ENCODE measurements at places on chromosomes 1 and 21. TPM values are rescaled to one million over a fixed set of nuclear protein-coding genes. Genes with fewer than 3 reads are reported as not detected.

- no peak for DNase-seq
These were observed 12.1 kb downstream of the SFPQ start for GRCh38 chr1:35180776-35181374.

DNA sequence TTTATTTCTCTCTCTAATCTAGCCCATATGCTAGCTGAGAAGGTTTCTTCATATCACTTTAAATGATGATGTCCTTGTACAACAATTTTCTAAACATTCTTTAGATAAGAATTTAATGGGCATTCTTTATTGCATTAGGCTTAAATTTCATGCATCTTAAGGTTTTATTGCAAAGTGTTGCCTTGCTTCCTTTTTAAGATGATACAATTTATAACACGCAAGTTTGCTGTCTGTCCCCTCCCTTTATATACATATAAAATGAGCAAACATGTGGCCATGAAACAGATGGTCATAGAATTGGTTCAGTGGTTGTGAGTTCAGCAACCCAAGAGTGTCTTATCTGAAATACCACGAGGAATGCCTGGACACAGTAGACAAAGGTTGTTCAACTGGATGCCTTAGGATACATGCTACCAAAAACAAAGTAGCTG, 12.1 kb downstream of the NBPF3 start:
- DNase-seq, result no peak

DNA sequence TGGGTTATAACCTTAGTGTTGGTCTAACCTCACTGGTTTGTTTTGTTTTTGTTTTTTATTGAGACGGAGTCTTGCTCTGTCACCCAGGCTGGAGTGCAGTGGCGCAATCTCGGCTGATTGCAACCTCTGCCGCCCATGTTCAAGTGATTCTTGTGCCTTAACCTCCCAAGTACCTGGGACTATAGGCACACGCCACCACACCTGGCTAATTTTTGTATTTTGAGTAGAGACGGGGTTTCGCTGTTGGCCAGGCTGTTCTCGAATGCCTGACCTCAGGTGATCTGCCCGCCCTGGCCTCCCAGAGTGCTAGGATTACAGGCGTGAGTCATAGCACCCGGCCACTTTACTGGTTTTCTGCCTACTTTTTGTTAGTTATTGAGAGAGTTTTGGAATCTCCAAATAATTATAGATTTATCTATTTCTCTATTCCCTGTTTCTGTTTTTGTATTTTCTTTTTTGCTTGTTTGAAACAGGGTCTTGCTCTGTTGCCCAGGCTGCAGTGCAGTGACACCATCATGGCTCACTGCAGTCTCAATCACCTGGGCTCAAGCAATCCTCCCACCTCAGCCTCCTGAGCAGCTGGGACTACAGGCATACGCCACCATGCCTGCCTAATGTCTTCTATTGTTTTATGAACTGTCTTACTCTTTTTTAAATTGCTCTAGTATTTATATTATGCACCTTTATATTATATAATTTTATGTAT, 21.4 kb downstream of the SMG7 start:
- DNase-seq, result peak; percentile 25

DNA sequence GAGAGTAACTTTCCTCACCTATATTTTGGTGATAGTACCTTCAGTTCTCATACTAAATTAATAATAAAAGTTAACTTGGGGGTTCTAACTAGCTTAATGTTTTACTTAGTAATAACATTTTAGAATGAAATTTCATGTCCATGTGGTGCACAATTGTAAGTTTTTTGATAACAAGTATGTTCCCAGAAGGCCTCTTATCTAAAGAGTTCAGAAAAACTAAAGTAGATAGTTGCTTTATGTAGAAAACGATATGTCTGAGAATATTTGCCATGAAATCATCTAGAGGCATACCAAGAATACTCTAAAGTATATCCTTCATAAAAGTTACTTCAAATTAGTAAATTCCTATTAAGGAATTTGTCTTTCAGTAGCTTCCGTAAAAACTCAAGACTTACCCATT, 10.2 kb upstream of the ADCY10 start:
- no peak for DNase-seq

ENTREP3 gene
- total RNA-seq, result 22.1 TPM

DNA sequence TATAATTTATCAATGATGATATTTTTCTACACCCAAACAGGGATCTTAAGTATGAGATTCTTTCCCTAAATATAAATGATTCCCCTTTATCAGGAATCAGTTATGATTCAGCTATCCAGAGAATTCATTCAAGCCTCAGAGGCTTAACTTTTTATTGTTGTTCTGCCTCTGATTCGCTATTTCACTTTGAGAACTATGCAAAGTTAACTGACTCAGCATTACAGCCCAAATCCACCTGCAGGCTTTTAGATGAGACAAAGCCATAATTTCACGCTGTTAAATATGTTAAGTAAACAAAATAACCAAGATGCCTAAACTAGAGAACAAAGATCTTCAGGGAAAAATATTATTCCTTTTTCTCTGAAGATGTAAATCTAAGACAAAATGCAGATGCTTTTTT, 8.5 kb downstream of the SCYL3 start:
- DNase-seq, result no peak

- peak; percentile 26 for DNase-seq
These were observed 26.7 kb downstream of the TSPAN2 start for GRCh38 chr1:115062542-115063004.

DNA sequence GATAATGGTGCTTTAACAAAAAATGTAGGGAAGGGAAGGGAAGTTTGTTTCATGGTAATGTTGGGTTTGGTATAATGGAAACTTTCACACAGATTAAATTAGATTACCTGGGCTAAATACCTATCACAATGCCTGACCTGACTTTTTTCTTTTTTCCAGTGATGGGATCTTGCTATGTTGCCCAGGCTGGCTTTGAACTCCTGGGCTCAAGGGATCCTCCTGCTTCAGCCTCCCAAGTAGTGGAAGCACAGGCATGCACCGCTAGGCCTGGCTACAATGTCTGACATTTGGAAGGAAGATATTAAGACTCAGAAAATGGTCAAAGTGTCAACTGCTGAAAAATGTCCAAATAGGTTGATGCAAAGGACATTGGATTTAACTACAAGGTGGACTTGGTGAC, 67.4 kb downstream of the KCNK1 start:
- DNase-seq, result no peak

DNA sequence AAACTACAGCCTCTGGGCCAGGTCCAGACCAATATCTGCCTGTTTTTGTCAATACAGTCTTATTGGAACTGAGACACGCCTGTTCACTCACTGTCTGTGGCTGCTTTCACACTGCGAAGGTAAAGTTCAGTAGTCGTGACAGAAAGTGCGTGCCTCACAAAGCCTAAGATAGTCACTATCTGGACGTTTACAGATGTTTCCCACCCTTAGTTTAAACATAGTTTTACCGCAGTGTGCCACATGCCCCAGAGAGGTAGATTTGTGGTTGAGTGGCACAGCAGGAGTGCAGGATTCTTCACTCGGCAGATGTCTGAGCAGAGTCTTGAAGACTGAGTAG, 61.9 kb downstream of the NFASC start:
- DNase-seq, result no peak

PTGER3 gene
- total RNA-seq, result 1.5 TPM

- no peak for DNase-seq
These were observed 126.6 kb upstream of the COA6 start for GRCh38 chr1:234246638-234247116.

- DNase-seq, result no peak
These were observed 19.9 kb downstream of the SOX13 start for GRCh38 chr1:204092632-204093420.

DNA sequence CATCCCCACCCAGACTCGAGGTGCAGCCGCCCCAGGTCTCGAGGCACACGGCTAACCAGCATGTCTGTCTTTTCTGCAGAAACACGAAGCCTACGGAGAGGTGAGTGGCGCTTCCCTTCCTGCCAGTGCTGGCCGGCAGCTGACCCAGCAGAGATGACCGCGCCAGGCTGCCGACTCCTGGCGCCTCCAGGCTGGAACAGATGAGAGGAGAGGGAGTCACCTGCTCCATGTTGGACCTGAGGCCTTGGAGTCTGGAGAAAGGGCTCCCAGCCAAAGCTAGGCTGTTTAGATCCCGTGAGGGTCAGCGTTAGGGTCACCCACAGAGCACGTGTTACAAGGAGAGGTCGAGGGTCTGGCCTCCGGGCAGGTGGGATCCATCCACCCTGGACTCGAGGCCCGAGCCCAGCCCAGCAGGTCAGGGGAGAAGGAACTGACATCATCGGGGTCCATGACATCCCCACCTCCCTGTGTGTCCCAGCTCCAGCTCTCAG, 14.9 kb downstream of the COL6A2 start:
- peak; percentile 0 for DNase-seq

DNA sequence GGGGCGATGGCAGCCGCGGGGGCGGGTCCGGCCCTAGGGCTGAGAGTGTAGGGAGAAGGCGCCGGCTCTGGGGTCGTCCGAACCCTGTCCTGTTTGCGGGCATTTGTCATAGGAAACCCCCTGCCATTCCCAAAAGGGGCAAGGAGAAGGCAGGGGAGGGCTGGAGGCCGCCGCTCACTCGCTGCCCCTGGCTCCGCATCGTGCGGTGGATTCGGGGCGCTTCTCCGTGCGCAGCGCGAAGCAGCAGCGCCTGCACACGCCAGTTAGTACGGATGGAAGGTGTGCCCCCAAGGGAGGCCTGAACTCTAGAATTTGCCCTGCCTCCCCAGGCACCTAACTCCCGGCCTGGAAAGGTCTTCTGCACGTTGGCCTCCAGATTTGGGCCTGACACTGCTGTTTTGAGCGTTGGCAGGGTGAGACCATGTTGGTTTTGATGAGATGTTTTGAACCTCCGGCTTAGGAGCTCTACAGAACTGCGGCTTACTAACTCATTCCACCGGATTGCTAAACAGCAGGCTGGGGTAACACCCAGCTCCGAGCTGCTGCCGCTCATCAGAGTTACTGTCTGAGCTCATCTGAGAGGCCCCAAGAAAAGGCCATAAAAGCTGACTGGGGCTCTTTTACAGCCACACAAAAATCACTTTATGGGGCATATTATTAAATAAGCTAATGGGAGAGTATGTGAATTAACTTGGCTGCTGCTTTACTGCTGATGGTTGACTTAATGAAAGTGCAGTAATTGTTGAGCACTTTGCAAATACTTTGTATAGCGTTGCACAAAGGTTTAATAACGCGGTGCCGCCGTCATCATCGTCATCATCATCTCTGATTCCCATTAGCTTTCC, 987 bp downstream of the GPR137B start:
- no peak for DNase-seq

LRRC53 gene
- total RNA-seq, result not detected

CSF3R gene
- 6.1 TPM for total RNA-seq

DNA sequence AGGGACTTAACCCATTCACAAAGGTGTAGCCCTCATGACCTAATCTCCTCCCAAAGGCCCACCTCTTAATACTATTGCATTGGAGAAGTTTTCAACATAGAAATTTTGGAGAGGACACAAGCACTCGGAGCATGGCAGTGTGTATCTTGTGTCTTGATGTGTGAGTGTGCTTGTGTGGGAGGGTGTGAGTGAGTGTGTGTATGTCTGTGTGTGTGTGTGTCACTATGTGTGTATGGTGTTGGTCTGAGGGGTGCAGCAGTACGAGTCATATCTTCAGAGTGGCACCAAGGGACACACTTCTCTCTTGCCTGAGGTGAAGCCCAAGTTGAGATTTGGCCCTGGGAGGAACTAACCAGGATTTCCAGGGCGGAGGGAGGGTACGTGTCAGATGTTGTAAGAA, 73.7 kb downstream of the NAV1 start:
- no peak for DNase-seq

WDR64 gene
- not detected for total RNA-seq

- no peak for DNase-seq
These were observed 348.9 kb downstream of the PTPRU start for GRCh38 chr1:29585201-29585600.

- no peak for DNase-seq
These were observed 540.3 kb upstream of the B3GALT2 start for GRCh38 chr1:193726722-193727121.

ANGPTL3 gene
- total RNA-seq, result not detected

FCER1G gene
- total RNA-seq, result 18.4 TPM

LCE2C gene
- not detected for total RNA-seq

DNA sequence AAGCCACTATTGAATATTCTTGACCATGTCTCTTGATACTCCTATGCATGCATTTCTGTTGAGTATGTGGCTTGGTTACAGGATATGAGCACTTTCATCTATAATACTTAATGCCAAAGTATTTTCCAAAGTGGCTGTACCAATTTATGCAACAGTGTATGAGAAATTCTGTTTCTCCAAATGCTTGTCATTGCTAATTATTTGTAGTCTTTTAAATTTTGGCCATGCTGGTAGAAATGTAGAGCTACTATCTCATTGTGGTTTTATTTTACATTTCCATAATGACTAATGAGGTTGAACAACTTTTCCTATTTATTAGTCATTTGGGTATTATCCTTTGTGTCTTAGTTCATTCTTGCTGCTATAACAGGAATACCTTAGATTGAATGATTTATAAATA, 71.4 kb upstream of the TSPAN2 start:
- no peak for DNase-seq

GRCh38 chr1:187527346-187527745, 698.6 kb downstream of the PLA2G4A start:
- DNase-seq, result no peak

HSD3B2 gene
- not detected for total RNA-seq

AGPAT3 gene
- 44.2 TPM for total RNA-seq

EPHA2 gene
- 2.6 TPM for total RNA-seq

NBPF1 gene
- total RNA-seq, result 9.0 TPM

EXTL1 gene
- total RNA-seq, result 0.33 TPM

GRCh38 chr1:46303872-46304326, 401 bp downstream of the UQCRH start:
- no peak for DNase-seq

GNG4 gene
- not detected for total RNA-seq

DNA sequence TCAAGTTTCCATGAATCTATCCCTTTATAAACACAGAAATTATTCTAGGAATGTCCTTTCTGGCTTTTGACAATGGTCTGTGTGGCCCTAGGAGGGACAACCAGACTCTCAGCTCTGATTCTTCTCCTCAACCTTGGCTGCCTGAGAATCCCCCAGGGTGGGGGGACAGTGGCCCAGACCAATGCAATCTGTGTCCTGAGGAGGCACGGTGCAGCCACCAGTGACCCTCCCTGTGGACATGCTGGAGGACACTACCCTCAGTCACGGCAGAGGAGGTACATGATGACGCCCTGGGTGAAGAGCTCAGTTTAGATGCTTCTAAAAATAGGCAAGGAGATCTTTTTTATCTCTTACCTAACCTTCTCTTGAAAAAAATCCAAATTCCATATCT, 91.7 kb downstream of the PGBD5 start:
- no peak for DNase-seq

KIRREL1 gene
- total RNA-seq, result 6.6 TPM

C1QTNF12 gene
- not detected for total RNA-seq

GRCh38 chr1:229406798-229407197, 27.1 kb downstream of the ACTA1 start:
- DNase-seq, result no peak
